Ovary (tissue), 10 donors: ENCODE measurements at places on chromosomes 12 and 14. TPM values are rescaled to one million over a fixed set of nuclear protein-coding genes. Genes with fewer than 3 reads are reported as not detected.

DNA sequence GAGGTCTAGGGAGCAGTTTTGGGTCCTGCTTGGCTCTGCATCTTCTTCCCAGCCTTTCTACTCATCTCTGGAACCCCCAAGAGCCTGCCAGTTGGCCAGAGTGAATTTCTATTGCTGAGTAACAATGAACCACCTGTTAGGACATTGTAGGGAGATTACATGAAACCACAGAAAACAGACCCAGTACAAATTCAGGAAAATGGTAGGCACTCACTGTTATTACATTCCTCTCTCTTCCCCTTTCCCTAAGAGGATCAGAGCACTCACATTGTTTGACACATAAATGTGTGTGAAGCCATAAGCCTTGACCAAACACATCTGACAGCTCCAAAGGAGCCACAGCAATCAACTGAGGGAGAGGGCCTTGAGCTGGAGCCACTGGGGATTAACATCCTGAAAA is 216.1 kb downstream of the TMEM132D start:
- no peaks in the 10 kb centered on the region for H3K4me1 ChIP-seq
- H3K27ac ChIP-seq: no peak overlapping the region
- no peak for DNase-seq
- no peaks in the 10 kb centered on the region for H3K27me3 ChIP-seq

Gene IL22
- not detected for total RNA-seq

Gene DPY19L2
- 16.3 TPM for total RNA-seq

GRCh38 chr12:128531170-128531569 is 264.2 kb downstream of the TMEM132C start:
- no peak for DNase-seq
- H3K36me3 ChIP-seq: no peaks in the 10 kb centered on the region
- H3K4me3 ChIP-seq: no peak overlapping the region

GRCh38 chr12:132506328-132507160 is 16.6 kb downstream of the FBRSL1 start:
- no peaks in the 10 kb centered on the region for H3K36me3 ChIP-seq
- peaks cover 34% of the 10 kb centered on the region for H3K4me1 ChIP-seq
- H3K27ac ChIP-seq: peak overlapping the region; percentile 60
- H3K4me3 ChIP-seq: no peak overlapping the region
- DNase-seq: peak; percentile 62
- H3K27me3 ChIP-seq: no peaks in the 10 kb centered on the region

Gene RAD51AP1
- 0.53 TPM for total RNA-seq

Gene IQSEC3
- total RNA-seq: 6.1 TPM

DNA sequence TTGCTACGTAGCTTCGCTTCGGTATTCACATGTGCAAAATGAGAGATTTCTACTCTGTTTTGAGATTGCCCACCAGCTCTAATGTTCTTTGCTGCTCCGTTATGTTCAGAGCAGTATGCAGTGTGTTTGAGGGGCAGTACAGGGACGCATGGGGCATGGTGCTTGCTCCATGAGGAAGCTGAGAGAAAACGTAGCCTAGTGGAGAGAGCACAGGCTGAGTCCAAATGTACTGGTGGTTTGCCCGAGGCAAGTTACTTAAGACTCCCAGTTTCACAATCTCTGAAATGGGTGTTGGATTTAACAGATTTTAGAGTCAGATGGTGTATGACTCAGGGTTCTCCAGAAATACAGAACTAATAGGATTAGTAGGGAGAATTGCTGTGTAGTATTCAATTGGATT is 310.5 kb downstream of the ETNK1 start:
- H3K4me1 ChIP-seq: no peaks in the 10 kb centered on the region
- H3K27ac ChIP-seq: no peak overlapping the region
- no peaks in the 10 kb centered on the region for H3K36me3 ChIP-seq
- H3K4me3 ChIP-seq: no peak overlapping the region
- DNase-seq: no peak
- no peaks in the 10 kb centered on the region for H3K27me3 ChIP-seq

Gene TBPL2
- not detected for total RNA-seq

GRCh38 chr12:66269757-66270383 is 32.4 kb upstream of the HELB start:
- DNase-seq: no peak
- H3K27me3 ChIP-seq: no peaks in the 10 kb centered on the region
- H3K27ac ChIP-seq: no peak overlapping the region
- no peak overlapping the region for H3K4me3 ChIP-seq

Gene RIPK3
- total RNA-seq: 1.1 TPM

Gene TESPA1
- total RNA-seq: 2.1 TPM

Gene C12orf50
- 0.13 TPM for total RNA-seq

Gene RERG
- 12.9 TPM for total RNA-seq

Gene CATSPERB
- total RNA-seq: 0.36 TPM

Gene MSI1
- total RNA-seq: 1.2 TPM

Gene HOXC5
- total RNA-seq: 2.4 TPM

Gene LRRC43
- total RNA-seq: 0.50 TPM

- H3K4me1 ChIP-seq: peaks cover 1% of the 10 kb centered on the region
- H3K36me3 ChIP-seq: no peaks in the 10 kb centered on the region
- no peak overlapping the region for H3K4me3 ChIP-seq
- no peak for DNase-seq
These were observed 168.6 kb downstream of the TMTC3 start for GRCh38 chr12:88310666-88311065.

GRCh38 chr14:26687301-26687837 is 89.5 kb upstream of the NOVA1 start:
- no peaks in the 10 kb centered on the region for H3K4me1 ChIP-seq
- no peak overlapping the region for H3K4me3 ChIP-seq
- H3K36me3 ChIP-seq: no peaks in the 10 kb centered on the region
- no peak for DNase-seq

GRCh38 chr12:104998423-104999346 is 12.6 kb downstream of the NOPCHAP1 start:
- no peak overlapping the region for H3K4me3 ChIP-seq
- no peak for DNase-seq
- no peaks in the 10 kb centered on the region for H3K27me3 ChIP-seq
- H3K27ac ChIP-seq: no peak overlapping the region
- no peaks in the 10 kb centered on the region for H3K4me1 ChIP-seq

DNA sequence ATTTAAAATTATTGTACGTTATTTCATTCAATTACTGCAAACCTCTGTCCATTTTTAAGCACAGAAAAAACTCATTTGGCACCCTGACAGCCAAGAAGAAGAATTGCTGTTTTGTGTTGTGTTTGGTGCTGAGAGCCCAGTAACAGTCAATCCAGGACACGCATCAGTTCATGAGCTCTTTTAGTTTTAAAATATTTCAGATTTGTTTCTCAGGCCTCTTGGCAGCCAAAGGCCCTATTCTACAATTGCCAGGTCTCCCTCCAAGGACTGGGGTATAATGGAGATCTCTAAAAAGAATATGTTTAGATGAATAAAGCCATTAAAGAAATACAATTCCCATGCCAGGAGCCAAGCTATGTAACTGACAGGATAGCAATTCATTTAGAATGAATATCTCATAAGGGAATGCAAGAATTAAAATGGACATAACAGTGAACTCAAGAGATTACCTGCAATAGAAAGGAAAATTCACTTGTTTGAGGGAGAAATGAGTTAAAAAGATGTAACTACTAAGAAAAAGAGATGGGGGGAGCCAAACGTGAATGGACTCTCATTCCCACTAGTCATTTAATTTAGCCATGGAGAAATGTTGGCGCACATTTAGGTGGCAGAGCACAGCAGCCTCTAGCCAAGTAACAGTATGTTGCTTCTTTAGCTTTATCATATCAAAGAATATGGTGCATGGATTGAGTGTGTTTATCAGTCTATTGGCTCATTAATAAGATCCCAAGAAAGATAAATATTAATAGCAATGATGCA is 140.6 kb upstream of the PELI2 start:
- no peaks in the 10 kb centered on the region for H3K4me1 ChIP-seq
- H3K27ac ChIP-seq: no peak overlapping the region
- H3K36me3 ChIP-seq: no peaks in the 10 kb centered on the region

Gene CLEC4A
- total RNA-seq: 2.8 TPM

GRCh38 chr12:116278279-116278626 is 760 bp upstream of the MED13L start:
- no peak for DNase-seq

Gene NYNRIN
- total RNA-seq: 76.0 TPM

Gene MYF6
- not detected for total RNA-seq

Gene GYS2
- total RNA-seq: not detected

- no peak overlapping the region for H3K4me3 ChIP-seq
- H3K27me3 ChIP-seq: no peaks in the 10 kb centered on the region
- no peak for DNase-seq
- no peaks in the 10 kb centered on the region for H3K4me1 ChIP-seq
- H3K27ac ChIP-seq: no peak overlapping the region
These were observed 30.5 kb upstream of the C12orf71 start for GRCh38 chr12:27112871-27113270.

DNA sequence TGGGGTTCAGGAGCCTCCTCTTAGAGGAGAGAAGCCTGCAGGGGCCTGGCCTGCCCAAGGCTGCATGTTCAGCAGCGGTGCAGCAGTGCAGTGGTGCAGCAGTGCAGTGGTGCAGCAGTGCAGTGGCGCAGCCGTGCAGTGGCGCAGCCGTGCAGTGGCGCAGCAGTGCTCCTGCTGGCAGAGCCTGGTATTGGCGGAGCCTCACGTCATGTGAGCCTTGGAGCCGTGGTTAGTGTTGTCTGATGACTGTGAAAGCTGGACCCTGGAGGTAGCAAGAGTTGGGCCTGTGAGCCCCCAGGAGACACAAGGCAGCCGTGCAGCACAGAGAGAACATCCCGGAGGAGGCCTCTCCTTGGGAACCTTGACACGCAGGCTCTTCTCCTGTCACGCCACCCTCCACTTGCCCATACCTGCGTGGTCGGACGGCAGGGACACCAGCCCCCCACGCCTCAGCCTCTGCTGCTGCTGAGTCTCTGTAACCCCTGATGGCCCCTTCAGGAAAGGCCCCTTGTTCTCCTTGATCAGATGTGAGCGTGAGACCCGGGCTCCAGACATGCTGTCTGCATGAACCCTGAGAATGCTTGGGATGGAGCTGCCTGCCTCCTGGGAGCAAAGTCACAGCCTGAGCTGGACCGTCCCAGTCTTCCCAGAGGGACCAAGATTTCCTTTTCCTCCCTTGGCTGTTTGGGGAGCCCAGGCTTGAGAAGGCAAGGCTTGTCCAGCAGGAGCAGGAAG is 193.7 kb downstream of the KIF26A start:
- no peak for DNase-seq
- H3K27me3 ChIP-seq: no peaks in the 10 kb centered on the region
- no peaks in the 10 kb centered on the region for H3K36me3 ChIP-seq
- H3K4me1 ChIP-seq: peaks cover 2% of the 10 kb centered on the region
- H3K4me3 ChIP-seq: no peak overlapping the region

Gene FOXA1
- total RNA-seq: not detected
